ENCODE measurements at places on chromosomes 7 and 10. TPM values are rescaled to one million over a fixed set of nuclear protein-coding genes. Genes with fewer than 3 reads are reported as not detected.

The SMO gene
- 13.2 TPM for total RNA-seq

DNA sequence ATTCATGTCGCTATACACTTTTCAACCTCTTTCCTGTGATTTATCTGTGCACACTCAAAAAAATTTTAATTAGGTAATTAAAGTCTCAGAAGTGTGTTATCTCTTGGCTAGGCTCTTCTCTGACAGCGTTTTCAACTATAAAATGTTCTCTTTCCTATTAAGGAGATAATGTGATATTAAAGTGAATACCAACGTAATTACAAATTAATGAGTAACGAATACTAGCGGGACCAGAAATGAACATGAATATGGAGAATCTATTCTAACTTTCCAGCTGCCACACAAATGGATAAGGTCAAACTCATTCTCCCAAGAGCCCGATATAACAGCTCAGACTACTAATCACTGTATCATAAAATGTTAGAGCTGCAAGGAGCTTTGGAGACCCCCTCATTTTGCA is 12.0 kb downstream of the COL1A2 start:
- no peaks in the 10 kb centered on the region for H3K4me1 ChIP-seq
- H3K36me3 ChIP-seq = no peaks in the 10 kb centered on the region
- H3K27me3 ChIP-seq = no peaks in the 10 kb centered on the region
- no peak overlapping the region for H3K27ac ChIP-seq
- no peak for DNase-seq
- no peak overlapping the region for H3K4me3 ChIP-seq

- DNase-seq = no peak
- peaks cover 4% of the 10 kb centered on the region for H3K4me1 ChIP-seq
- H3K27ac ChIP-seq = no peak overlapping the region
These were observed 126.6 kb upstream of the LYZL2 start for GRCh38 chr10:30756151-30756550.

DNA sequence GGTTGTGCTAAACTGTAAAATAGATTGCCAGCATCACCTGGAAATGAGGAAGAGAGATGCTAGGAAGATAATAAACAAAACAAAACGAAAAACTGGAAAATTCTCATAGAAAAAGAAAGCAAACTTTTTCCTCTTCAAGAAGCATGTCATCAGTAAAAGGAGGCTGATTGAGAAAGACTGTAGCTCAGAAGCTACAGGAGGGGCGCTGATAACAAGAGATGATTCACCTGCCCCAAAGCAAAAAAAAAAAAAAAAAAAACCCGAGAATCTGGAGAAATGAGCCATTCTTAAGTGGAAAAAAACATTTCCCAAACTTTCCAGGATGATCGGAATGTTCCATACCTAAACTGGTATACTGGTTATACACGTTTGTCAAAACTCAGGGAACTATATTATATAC is 130.5 kb upstream of the C1QL3 start:
- H3K36me3 ChIP-seq = no peaks in the 10 kb centered on the region
- no peak for DNase-seq
- no peaks in the 10 kb centered on the region for H3K27me3 ChIP-seq
- no peaks in the 10 kb centered on the region for H3K4me1 ChIP-seq

DNA sequence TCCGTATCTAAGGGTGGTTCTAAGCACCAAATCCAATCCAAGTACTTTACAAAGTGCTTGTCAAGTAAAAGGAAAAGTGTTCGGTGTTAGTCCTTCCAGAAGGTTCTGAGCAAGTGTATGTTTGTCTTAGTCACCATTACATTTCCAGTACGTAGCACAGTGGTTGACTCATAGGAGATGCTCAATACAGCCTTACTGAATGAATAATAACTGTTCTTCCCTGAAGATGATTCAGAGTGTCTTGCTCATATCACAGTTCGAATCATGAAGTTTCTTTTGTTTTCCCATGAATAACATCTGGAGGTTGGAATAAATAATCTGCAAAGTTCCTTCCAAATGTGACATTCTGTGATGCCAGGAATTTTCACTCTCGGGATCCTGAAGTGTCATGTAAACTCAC is 53.4 kb downstream of the WNT2 start:
- no peak overlapping the region for H3K4me3 ChIP-seq
- no peaks in the 10 kb centered on the region for H3K36me3 ChIP-seq
- H3K27me3 ChIP-seq = no peaks in the 10 kb centered on the region
- H3K4me1 ChIP-seq = peaks cover 14% of the 10 kb centered on the region

DNA sequence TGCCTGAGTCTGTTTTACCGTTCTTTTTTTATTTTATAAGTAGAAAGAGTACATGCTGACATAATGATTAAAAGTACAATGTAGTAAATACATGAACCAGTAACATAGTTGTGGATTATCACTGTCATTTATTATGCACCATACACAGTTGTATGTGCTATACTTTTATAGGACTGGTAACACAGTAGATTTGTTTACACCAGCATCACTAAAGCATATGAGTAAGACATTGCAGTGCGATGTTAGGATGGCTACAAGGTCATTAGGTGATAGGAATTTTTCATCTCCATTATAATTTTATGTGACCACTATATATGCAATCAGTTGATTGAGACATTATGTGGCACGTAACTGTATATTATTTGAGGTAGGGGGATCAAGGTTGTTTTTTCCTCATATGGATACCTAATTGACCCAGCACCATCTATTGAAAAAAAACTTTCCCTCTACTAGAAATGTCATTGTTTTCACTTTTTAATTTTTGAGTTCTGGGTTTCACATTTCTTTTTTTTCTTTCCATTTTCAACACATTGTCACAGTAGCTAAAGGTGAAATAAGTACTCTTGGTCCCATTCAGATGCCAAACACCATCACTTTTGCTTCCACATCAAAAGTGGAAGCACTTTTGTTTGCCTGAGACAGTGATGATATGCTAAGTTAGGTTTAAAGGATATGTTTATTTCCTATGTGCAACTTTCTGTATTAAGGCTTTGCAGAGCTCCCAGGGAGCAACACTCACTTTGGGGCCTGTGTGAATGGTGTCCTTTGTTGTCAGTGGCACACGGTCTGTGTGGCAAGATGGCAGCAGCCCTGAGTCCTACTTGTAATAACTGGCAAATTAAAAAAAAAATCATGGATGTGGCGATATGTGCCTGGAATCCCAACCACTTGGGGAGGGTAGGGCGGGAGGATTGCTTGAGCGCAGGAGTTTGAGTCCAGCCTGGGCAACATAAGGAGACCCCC is 17.1 kb downstream of the UBE2D1 start:
- no peak for DNase-seq
- H3K27me3 ChIP-seq = no peaks in the 10 kb centered on the region

DNA sequence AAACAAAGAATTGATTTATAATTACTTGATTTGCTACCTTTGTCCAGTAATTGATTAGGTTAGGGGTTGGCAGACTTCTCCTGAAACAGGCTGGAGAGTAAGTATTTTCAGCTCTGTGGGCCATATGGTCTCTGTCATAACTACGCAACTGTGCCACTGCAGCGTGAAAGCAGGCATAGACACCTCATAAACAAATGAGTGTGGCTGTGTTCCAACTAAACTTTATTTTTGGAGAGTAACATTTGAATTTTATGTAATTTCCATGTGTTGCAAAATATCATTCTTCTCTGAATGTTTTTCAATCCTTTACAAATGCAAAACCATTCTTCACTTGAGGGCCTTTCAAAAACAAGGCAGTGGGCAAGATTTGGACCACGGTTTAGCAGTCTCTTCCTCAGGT is 76.9 kb downstream of the GALNT17 start:
- H3K4me1 ChIP-seq = no peaks in the 10 kb centered on the region
- H3K27ac ChIP-seq = no peak overlapping the region
- no peak for DNase-seq
- no peaks in the 10 kb centered on the region for H3K36me3 ChIP-seq

- H3K27ac ChIP-seq = no peak overlapping the region
- H3K27me3 ChIP-seq = no peaks in the 10 kb centered on the region
- H3K4me1 ChIP-seq = no peaks in the 10 kb centered on the region
- no peaks in the 10 kb centered on the region for H3K36me3 ChIP-seq
These were observed 333.4 kb downstream of the SH2D4B start for GRCh38 chr10:80871083-80871482.

GRCh38 chr7:115352375-115352774 is 430.5 kb downstream of the MDFIC start:
- H3K4me3 ChIP-seq = no peak overlapping the region
- no peak overlapping the region for H3K27ac ChIP-seq
- no peaks in the 10 kb centered on the region for H3K4me1 ChIP-seq
- DNase-seq = no peak

GRCh38 chr10:71767420-71768035 is 5.8 kb downstream of the VSIR start:
- no peaks in the 10 kb centered on the region for H3K36me3 ChIP-seq
- peak; percentile 43 for DNase-seq
- H3K4me1 ChIP-seq = peaks cover 37% of the 10 kb centered on the region
- no peaks in the 10 kb centered on the region for H3K27me3 ChIP-seq

- H3K27me3 ChIP-seq = no peaks in the 10 kb centered on the region
- DNase-seq = peak; percentile 29
- no peak overlapping the region for H3K4me3 ChIP-seq
These were observed 125.9 kb downstream of the JAZF1 start for GRCh38 chr7:28054531-28055160.

- H3K27ac ChIP-seq = no peak overlapping the region
- H3K4me3 ChIP-seq = no peak overlapping the region
- H3K36me3 ChIP-seq = no peaks in the 10 kb centered on the region
- no peak for DNase-seq
These were observed 300.7 kb downstream of the XPNPEP1 start for GRCh38 chr10:109622566-109622965.
